ENCODE measurements at places on chromosomes 13 and 19. TPM values are rescaled to one million over a fixed set of nuclear protein-coding genes. Genes with fewer than 3 reads are reported as not detected.
A peak's percentile ranks its signal among the peaks of the same experiment; 100 is the strongest.

Gene HOMER3
- total RNA-seq = 56.6 TPM

Gene LYPD5
- total RNA-seq = 6.2 TPM

DNA sequence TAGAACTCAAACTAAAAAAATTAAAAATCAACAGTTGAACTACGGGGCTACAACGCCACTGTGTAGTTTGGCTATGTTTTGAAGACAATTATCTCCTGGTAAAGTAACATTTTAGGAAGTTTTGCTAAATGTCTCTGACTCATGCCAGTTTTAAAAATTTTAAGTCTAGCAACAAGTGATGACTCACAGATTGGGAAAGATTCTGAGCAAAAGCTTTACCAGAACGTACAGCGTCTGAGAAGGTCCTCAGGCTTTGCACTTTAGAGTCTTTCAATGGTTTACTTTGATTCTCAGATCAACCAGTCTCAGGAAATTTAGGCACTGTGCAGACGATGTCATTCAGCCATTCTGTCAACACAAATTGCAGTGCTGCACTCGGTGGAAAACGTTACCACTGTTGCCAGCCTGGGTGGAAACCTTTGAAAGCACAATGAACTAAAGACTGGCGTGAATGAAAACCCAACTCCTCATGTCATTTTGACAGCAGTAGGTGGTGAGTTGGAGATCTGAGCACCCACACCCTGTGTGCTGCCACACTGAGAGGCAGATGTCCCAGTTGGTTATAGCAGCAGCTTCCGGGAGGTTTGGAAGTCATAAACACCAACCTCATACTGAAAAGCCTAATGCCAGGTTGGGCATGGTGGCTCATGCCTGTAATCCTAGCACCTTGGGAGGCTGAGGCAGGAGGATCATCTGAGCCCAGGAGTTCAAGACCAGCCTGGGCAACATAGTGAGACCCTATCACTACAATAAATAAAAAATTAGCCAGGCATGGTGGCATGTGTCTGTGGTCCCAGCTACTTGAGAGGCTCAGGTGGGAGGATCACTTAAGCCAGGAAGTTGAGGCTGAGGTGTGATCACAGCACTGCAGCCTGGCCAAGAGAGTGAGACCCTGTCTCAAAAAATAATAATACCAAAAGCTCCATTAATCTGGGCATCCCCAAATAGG lies 6.3 kb upstream of the WTIP start:
- DNase-seq = no peak

DNA sequence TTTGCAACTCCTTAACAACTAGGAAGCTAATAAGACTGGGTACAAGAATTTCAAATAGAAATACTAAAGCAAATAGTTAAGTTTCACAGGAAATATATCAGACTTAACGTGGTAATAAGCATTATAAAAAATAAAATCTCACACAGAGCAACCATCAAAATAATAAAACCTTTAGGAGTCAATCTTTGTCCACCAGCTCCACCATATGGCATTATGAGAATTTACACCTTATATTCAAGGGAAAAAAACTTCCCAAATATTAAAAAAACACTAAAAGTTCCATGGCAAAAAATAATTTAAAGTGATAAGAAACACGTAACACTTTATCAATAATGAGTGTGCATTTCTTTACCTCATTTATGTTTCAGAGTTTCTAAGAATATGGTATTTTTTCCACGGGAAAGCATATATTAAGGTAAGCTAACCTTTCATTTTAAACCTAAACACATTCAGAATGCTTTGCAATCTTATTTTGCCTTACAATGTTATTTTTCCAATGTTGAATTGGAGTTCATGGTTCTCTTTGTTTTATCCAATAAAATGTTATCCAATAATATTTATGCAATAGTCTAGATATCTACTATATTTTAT lies 423.2 kb upstream of the SGCG start:
- no peak for DNase-seq

- no peak for DNase-seq
Observed at GRCh38 chr19:16375157-16375935, 50.7 kb downstream of the KLF2 start.

GRCh38 chr19:7894612-7895309 lies 6.5 kb downstream of the LRRC8E start:
- peak; percentile 75 for DNase-seq

DNA sequence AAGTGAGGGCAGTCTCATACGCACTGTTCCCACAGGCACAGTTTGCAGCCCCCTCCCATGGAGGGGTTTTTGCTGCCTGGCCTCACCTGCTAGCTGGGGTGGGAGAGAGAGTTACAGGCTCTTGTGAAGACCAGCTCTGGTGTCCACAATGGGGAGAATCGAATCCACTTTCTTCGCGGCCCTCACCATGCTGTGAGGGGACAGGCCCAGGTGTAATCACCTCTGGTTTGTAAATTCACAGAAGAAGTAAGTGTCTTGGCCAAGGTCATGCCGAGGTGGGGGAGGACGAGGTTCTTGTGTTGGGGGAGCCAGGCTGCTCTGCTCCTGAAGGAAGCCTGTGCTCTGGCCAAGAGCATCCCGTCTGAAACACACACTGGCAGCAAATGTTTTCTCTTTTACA lies 39.5 kb downstream of the TEX29 start:
- DNase-seq = no peak

Gene HS6ST3
- total RNA-seq = 0.59 TPM

- DNase-seq = no peak
Observed at GRCh38 chr13:31311921-31312320, 112.1 kb downstream of the B3GLCT start.

Gene CPT1C
- total RNA-seq = 14.4 TPM

Gene PSG11
- not detected for total RNA-seq

- peak; percentile 80 for DNase-seq
Observed at GRCh38 chr13:30422054-30422839, at the start of gene UBE2L5. TSS of gene UBE2L5 (plus strand) at chr13:30422493. CDS start at chr13:30427991, 5,498 bp downstream.

DNA sequence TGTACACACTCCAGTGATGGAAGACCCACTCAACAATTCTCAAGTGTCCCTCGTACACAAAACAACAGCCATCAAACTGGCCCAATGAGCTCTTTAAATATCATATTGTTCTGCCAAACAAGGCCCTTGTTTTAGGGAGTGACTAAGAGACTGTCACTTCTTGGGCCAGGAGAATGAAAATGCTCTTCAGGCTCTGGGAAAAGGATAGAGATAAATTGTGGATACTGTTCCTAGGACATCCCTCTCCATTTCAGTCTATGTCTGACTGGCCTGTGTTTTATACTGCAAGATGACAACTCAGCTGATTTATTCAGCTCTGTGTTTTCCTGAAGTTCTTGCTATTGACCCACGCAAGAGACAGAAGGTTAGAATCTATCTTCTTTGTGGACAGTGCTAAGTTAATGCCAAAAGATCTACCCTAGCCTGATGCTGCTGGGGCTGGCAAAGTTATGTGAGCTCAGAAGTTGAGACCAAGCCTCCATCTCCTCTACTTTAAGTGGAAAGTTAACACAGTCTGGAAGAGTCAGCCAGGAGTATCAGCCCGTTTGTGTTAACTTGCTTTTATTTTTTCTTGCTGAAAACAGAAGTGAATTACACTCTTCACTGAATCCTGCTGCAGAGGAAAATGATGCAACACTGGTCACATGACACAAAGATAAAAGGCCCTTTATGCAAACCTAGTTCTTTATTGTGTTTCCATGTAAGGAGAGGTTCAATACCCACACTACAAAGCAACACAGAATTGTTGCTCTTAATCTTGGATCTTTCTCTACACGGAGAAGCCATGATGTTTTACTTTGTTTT lies 14.6 kb downstream of the FRY start:
- DNase-seq = no peak

GRCh38 chr19:29532097-29532496 lies 6.3 kb downstream of the VSTM2B start:
- no peak for DNase-seq

Gene LRRC63
- total RNA-seq = 0.15 TPM

GRCh38 chr19:34254698-34255432 lies 511 bp downstream of the GARRE1 start:
- DNase-seq = no peak

- DNase-seq = no peak
Observed at GRCh38 chr19:47755762-47756626, 10.6 kb downstream of the NOP53 start.

DNA sequence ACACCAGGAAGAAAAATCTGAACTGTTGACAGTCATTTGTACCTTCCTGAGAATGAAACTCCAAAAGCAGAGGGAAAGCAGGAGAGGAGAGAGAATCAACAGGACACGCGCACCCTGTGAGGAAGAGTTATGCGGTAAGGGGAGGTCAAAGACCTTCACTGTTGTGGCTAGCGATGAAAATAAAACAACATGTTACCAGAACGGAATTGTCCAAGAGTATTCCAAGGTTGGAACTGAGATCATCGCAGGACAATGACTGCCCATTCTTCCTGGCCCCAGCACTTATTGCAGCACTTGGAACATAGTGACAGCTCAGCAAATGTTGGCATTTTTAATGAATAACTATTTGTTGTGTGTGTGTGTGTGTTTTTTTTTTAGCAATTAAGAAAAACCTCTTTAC lies 176.0 kb upstream of the TSC22D1 start:
- DNase-seq = no peak

GRCh38 chr13:92355213-92355612 lies 871.4 kb upstream of the GPC6 start:
- DNase-seq = no peak

Gene SELENOV
- not detected for total RNA-seq

DNA sequence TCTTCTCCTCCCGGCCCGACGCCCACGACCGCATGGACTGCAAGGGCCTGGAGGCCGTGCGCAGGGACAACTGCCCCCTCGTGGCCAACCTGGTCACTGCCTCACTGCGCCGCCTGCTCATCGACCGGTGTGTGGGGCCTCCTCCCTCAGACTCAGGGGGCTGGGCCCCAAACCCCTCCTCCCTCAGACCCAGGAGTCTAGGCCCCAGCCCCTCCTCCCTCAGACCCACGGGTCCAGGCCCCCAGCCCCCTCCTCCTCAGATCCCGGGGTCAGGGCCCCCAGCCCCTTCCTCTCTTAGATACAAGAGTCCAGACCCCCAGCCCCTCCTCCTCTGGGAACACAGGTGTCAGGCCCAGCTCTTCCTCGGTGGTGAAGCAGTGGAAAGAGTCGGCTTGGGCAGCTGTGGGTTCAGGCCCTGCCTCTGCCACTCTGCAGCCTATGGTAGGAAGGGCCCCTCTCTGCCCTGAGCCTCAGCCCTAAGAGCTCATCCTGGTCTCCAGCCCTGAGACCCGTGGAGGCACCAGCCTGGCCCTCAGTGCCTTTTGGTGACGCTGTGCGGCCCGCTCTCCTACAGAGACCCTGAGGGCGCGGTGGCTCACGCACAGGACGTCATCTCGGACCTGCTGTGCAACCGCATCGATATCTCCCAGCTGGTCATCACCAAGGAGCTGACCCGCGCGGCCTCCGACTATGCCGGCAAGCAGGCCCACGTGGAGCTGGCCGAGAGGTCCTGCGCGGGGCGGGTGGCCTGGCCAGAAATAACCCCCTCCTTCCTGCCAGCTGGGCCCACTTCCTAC lies 3.7 kb upstream of the SPIB start:
- no peak for DNase-seq

DNA sequence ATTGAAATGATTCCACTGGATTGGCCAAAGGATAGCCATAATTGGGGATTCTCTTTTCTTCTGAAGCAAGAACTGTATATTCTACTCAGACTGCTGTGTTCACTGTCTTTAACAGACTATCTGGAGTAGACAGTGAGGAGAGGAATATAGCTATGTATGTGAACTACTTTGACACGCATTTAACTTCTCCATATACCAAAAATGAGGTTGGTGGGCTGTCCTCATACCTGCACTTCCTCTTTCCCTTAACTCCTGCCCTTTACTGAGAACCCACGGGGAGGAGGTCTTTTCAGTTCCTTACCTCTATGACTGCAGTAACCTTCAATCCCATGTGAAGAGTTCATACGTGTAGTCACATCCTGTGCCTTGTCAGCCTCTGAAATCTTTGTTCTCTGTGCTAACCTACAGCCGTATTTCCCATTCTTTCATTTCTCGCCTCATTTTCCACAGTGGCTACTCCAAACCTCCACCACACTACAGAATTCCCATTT lies 305.8 kb downstream of the MTUS2 start:
- DNase-seq = no peak

DNA sequence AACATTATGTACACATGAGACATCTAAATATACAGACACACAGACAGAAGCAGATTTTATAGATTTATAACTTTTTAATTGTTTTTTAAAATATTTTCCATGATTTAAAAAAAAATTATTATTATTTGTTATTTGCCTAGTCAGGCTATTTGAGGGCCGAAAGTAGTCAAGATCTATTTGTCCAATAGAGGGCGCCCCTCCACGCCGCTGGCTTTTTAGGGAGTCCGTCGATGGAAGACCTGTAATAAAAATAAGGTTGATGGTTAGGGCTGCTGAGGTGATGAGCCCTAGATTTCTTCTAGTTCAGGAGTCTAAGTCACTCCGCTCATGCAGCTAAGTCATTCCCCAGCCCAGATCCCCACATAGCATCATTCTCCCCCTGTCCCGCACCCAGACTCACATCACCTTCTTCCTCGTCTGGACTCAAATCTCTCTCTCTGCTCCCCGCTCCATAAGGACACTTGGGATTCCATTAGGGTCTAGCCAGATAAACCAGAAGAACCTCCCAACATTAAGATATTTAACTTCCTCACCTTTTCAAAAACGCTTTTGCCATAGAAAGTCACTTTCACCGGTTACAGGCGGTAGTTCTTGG lies 33.9 kb upstream of the CEACAM21 start:
- no peak for DNase-seq

GRCh38 chr19:13952931-13953531 lies 722 bp downstream of the DCAF15 start:
- no peak for DNase-seq

- DNase-seq = no peak
Observed at GRCh38 chr19:13463296-13463695, 43.0 kb downstream of the CACNA1A start.

DNA sequence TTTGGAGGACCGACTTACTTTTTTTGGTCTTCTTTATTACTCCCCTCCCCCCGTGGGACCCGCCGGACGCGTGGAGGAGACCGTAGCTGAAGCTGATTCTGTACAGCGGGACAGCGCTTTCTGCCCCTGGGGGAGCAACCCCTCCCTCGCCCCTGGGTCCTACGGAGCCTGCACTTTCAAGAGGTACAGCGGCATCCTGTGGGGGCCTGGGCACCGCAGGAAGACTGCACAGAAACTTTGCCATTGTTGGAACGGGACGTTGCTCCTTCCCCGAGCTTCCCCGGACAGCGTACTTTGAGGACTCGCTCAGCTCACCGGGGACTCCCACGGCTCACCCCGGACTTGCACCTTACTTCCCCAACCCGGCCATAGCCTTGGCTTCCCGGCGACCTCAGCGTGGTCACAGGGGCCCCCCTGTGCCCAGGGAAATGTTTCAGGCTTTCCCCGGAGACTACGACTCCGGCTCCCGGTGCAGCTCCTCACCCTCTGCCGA lies 409 bp downstream of the FOSB start:
- no peak for DNase-seq

DNA sequence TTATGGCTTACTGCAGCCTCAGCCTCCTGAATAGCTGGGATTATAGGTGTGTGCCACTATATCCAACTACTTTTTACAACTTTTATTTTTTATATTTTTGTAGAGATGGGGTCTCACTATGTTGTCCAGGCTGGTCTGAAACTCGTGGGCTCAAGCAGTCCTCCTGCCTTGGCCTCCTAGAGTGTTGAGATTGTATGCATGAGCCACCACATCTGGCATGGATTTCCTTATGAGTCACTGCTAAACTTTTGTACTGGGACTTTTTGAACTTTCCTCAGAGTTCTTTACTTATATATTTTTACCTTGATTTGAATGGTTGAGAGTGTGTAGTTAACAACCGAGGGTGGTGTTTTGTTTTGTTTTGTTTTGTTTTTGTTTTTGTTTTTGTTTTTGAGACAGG lies 33.4 kb downstream of the DNAJC3 start:
- no peak for DNase-seq

Gene HSD17B14
- total RNA-seq = 14.6 TPM

Gene B3GNT8
- 2.9 TPM for total RNA-seq
